MG63 (cell line): ENCODE measurements at places on chromosomes 2 and 18. TPM values are rescaled to one million over a fixed set of nuclear protein-coding genes. Genes with fewer than 3 reads are reported as not detected.

- DNase-seq: no peak
Observed at GRCh38 chr2:16141641-16141921, 201.2 kb downstream of the MYCN start.

DNA sequence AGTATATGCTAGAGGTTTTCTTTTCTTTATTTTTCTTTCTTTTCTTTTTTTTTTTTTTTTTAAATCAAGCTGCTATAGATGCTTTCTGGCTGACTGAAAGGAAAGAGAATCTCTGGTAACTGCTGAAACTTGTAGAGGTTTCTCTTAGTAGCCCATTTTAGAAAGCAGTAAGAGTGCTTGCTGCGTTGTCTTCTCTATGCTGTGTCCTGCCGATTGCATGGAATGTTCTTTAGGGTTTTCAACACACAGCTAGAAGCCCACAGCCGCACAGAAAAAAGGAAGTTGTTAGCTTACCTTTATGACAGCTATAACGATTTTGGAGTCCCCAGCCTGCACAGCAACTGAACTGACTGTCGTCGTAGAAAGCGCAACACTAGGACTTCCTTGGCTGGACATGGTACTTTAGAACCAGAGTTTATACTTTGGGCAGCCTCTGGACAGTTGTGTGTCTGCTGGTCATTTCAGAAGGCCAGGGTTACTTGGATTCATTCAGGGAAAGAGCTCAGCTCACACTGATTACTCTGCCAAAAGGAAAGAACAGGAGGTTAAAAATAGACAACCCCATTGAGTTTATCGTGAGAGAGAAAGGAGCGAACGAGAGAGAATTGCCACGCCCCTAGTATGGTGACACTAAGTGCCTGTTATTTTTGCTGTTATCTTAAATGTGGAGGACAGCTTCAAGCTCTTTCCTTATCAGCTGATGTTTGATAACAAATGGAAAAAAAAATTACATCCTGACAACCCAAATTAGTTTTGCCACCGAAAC is at the start of gene CCDC141:
Gene CCDC141 (minus strand): TSS at position 592 of the 766 bp plus-strand sequence. CDS start 196 bp downstream, at position 396.
- DNase-seq: no peak

GRCh38 chr18:30859036-30859435 is 183.5 kb downstream of the DSC3 start:
- no peak for DNase-seq

- peak; percentile 54 for DNase-seq
Observed at GRCh38 chr18:24138789-24139616, at the start of gene CABYR. CABYR (plus strand) TSS chr18:24139062; CDS start chr18:24143115, 4,053 bp downstream.

GRCh38 chr2:160269803-160270570 is 69.9 kb upstream of the ITGB6 start:
- peak; percentile 90 for DNase-seq

GRCh38 chr2:43083710-43084698 is 142.4 kb downstream of the ZFP36L2 start:
- DNase-seq: peak; percentile 90

DNA sequence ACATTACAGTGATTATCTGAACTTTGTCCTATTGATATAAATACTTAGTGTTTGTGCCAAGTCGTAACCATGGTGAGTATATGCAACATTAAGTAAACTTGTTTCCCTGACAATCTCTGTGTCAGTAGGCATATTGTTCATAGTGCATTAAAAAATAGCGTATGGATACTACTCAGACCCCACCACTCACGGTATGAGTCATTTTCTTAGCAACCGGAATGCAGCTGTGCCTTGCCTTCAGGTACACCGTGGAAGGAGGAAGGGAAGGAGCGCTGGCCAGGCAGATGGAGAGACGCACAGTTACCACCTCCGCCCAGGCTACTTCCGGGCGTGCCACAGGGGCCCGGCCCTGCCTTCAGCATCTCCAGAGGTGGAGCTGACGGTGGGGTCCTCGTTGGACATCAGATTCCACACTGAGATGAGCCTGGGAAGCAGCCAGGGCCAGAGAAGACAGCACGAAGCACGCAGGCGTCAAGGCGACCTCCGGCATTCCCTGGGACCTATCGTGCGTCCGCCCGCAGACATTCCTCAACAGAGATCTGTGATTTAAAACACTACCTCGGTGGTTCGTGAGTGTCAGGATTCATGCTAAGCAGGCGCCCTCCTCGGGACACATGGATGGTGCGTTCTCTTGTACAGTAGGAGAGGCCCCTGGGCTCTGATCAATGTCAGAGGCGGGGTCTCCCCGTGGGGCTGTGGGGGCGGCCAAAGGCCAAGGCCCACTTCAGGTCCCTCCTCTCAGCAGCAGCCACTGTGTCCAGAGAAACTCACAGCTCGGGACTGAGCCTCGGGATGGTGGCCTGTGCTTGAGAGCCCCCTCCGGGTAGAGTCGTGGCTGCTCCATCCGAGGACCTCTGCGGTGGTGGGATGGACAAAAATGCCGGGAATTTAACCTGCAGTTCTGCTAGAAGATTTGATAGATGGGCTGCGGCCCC is 82.2 kb upstream of the HDAC4 start:
- no peak for DNase-seq

GRCh38 chr18:48959921-48960920 is 9.5 kb upstream of the SMAD7 start:
- DNase-seq: no peak

DNA sequence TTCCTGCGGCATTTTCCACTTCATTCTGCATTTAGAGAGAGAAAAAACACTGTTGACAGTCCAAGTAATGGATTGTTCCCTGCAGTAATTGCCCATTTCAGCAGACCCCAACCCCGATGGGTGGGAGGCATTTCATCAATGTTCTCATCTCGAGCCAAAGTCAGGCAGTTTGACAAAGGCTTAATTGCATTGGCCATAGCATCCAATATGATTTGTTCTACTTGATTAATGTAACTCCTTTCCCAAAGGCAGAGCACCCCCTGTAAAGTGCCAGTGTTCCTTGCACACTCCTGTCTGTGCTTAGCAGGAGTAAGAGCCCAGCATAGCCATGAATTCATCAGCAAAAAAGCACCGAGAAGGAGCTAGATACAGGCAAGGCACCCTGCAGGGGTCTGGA is 174.4 kb downstream of the SEPTIN10 start:
- DNase-seq: no peak

DNA sequence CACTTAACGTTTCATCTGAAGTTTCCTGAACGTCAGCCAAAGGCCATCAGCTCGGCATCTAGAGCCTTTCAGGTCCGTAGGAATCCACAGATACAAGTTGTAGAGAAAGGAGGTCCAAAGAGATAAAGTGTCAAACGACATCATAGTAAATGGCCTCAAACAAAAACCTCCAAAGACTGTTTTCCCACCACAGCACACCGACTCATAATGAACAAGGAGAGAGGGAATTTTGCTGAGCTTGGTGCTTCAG is 150.3 kb downstream of the PXDN start:
- DNase-seq: no peak

DNA sequence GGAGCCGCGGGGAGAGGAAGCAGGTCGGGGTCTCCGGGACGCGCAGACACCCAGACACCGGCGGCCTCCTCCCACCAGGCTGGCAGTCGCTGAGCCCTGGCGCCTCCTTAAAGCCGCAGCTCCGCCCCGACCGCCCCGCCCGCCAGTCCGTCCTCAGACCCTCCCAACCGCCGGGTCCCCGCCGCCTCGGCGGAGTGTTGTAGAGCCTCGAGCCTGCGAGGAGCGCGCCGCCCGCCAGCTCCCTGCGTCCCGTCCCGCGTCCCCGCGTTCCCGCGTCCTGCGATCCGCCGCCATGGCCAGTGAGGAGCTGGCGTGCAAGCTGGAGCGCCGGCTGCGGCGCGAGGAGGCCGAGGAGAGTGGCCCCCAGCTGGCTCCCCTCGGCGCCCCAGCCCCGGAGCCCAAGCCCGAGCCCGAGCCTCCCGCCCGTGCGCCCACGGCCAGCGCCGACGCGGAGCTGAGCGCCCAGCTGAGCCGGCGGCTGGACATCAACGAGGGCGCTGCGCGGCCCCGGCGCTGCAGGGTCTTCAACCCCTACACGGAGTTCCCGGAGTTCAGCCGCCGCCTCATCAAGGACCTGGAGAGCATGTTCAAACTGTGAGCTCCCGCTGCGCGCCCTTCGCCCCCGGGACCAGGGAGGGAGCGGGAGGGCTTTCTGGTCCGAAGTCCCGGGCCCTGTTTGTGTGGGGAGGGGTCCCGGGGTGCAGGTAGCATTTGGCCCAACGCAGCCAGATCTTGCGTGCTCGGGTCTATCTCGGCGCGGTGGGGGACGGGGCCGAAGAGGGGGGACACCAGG is at the start of gene EFHD1:
Gene EFHD1 (plus strand): TSS at position 192 of the 793 bp plus-strand sequence. CDS start 101 bp downstream, at position 293.
- peak; percentile 69 for DNase-seq

DNA sequence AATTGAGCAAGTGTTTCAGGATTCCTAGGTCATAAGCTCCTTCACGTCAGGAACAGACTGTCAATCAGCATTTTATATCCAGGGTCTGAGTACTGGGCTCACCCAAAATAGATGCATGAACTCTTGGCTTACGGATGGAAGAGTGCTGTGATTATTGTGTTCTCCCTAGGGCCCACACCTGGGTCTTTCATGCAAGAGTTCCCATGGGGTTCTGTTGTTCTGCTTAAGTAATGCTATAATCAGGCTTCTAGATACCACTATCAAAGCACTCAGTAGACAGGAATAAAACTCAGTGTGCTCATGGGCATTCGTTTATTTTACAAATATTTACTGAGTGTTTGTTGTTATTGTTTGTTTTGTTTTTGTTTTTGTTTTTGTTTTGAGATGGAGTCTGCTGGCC is 46.4 kb upstream of the PMAIP1 start:
- DNase-seq: no peak

GRCh38 chr2:15527074-15527739 is 33.9 kb downstream of the NBAS start:
- no peak for DNase-seq

GRCh38 chr2:145379934-145380333 is 860.0 kb upstream of the ZEB2 start:
- no peak for DNase-seq

DNA sequence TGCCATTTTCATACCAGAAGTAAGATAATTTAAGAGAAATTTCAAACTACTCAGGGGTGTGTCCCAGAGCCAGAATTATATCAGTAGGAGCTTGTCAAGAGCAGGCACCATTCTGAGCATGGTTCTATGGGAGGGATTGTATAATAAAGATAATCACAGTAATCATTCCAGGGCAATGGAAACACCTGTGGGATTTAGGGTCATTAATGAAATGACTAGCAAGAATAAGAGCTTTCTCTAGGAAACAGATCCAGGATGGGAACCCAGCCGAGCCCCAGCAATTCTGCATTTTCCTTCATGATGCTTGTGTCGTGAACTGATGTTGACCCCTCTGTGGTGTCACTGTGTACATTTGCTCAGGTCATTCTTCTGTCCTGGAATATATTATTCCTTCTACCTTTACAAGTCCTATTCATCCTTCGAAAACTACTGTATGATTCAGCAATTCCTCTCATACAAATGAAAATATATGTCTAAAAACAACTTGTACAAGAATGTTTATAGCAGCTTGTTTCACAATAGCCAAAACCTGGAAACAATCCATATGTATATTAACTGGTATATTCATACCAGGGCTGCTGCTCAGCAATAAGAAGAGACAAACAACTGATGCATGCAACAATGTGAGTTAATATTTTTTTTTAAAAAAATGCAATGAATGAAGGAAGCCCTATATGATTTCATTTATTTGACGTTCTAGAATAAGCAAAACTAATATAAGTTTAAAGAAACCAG is 687.8 kb upstream of the KLHL29 start:
- DNase-seq: no peak

- peak; percentile 23 for DNase-seq
Observed at GRCh38 chr2:23636426-23636825, 251.4 kb downstream of the KLHL29 start.

GRCh38 chr18:6722690-6723089 is 6.8 kb upstream of the ARHGAP28 start:
- no peak for DNase-seq

- DNase-seq: no peak
Observed at GRCh38 chr2:69272803-69273471, 114.1 kb downstream of the GFPT1 start.

GRCh38 chr2:138536302-138536701 is 34.7 kb downstream of the SPOPL start:
- no peak for DNase-seq

- no peak for DNase-seq
Observed at GRCh38 chr2:212441141-212441540, 97.5 kb downstream of the ERBB4 start.

GRCh38 chr2:222943820-222944219 is 83.0 kb downstream of the ACSL3 start:
- no peak for DNase-seq

DNA sequence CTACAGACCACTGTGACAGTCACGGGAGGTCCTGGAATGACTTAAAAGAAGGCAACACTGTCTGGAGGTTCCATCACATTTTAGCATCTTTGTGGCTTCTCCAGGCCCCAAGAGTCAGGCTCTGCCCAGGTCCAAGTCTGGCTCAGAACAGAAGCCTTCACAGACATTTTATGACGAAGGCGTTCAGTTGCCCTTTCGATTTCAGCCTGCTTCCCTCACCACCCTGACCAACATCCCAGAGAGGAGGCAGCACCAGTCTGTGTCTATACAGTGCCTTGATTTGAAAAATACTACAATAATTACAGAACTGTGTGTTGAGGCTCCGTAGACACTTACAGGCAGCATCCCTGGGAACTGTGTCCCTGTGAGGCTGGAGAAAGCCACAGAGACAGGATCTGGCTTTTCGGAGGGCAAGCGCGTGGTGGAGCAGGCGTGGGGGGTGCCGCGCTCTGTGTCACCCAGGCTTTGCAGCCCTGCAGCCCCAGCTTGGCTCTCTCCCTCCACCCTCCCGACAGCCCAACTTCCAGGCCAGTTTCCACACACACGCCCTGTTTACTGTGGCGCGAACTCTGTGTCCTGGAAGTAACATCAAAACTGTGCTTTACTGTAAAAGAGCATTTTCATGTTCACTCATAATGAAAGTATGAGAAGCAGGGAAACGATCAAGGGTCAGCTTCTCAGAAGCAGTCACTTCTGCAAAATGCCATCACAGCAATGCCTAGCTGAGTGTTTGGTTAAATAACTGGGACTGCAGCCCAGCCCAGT is 153.5 kb upstream of the ALKAL2 start:
- no peak for DNase-seq

The ASXL3 gene
- not detected in 2 replicates for total RNA-seq

The REG1B gene
- total RNA-seq: not detected in 2 replicates

The NEURL3 gene
- 1.0 TPM in 1 of 2 replicates, not detected in the other for total RNA-seq

The CCDC148 gene
- total RNA-seq: not detected in 2 replicates

The IL1R2 gene
- not detected in 2 replicates for total RNA-seq

The INO80B gene
- 14.0 and 60.4 TPM in 2 replicates for total RNA-seq

The RIT2 gene
- total RNA-seq: not detected in 2 replicates

The FN1 gene
- total RNA-seq: 306 and 453 TPM in 2 replicates

The UGT1A5 gene
- total RNA-seq: not detected in 2 replicates

The FABP1 gene
- total RNA-seq: not detected in 2 replicates

The SETBP1 gene
- total RNA-seq: not detected in 2 replicates

The DUSP19 gene
- 0.69 and 0.86 TPM in 2 replicates for total RNA-seq

The CXCR4 gene
- total RNA-seq: not detected in 2 replicates

The ARHGEF33 gene
- total RNA-seq: 0.05 TPM in 1 of 2 replicates, not detected in the other

The PLCD4 gene
- 0.74 and 1.2 TPM in 2 replicates for total RNA-seq
